ENCODE measurements at places on chromosomes 1 and 21. TPM values are rescaled to one million over a fixed set of nuclear protein-coding genes. Genes with fewer than 3 reads are reported as not detected.
A peak's percentile ranks its signal among the peaks of the same experiment; 100 is the strongest.

DNA sequence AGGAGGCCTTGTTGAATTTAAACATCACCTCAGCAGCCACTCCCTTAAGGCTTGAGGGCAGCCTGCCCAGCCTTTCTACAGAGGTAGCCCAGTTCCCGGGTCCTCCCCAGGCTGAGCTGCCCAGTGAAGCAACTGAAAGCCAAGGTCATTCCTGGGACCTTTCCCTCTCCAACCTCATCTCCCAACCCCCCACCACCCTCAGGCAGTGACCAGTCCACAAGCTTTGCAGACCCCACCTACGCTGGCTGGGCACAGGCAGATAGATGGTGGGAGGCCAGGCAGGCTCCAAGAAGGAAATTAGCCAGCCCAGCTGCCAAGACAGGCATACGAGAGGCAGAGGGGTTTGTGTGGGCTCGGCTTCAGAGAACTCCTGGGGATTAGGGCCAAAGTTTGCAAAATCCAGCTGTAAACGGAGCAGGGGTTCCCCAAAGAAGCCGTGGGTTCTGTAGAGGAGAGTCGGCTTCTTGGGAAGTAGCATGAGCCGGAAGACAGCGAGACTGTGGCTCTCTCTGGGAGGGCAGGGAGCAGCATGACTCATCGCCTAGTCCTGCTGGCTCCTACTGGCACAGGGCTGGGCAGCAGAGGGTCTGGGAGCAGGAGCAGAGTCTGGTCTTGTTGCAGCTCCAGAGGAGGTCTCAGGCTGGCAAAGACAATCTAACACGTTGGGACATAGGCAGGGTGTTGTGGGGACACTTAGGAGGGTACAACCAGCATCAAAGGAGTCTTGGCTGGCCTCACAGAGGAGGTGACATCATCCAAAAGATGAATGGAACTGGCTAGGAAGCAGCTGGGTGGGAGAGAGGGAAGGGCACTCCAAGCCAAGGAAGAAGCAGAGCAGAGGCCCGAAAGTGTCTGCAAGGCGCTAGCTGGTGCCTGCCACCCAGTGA, 2.8 kb upstream of the ZC3H12A start:
- DNase-seq = peak; percentile 93

OR14A16 gene
- not detected for total RNA-seq

GRCh38 chr1:100343897-100344296, 8.4 kb upstream of the CDC14A start:
- no peak for DNase-seq

ZNF672 gene
- 36.2 TPM for total RNA-seq

EFNA3 gene
- 1.7 TPM for total RNA-seq

DNA sequence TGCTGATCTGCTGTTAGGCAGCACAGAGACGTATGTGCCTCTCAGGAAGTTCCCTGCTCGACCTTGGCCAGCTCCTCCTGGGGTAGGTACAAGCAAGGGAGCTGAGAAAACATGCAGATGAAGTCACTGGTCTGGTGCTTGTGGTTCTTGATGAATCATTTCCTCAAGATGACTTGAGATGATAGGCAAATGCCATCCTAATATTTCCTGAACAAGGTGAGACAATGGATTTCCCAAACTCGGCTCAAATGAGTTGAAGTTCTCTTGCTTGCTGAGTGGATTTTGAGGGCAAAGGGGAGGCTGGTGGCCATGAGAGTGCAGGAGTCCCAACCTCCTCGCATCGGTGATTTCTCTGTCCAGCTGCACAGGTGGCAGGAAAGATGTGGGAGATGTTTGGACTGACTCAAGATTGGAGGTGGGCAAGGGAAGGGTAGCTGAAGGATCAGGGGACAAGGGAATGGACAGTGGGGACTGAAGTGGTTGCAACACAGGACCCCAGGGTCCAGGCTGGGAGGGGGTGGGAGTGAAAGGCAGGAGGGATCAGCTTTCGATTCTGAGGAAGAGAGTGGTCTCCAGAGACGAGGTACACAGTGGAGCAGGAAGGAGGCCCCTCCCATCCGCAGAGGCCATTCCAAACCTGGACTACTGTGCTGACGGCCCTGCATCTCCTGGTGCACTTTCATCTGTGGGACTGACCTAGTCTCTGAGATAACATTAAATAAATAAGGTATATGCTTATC, 63.9 kb downstream of the CAPN2 start:
- DNase-seq = peak; percentile 95

DNA sequence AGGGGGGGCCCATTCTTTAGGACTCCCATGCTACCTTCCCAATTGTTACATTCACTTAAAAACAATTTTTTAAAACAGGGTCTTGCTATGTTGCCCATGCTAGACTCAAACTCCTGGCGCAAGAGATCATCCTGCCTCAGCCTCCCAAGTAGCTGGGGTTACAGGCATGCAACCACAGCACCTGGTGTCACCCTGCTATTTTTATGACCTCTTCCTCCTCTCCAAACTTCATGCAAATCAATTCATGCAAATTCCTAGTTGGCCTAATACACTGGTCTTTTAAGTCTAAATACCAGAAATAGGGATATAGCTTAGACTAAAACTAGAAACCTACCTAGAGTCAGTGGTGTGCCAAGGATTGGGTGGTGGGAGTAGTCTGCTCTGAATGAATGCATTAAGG, 30.1 kb downstream of the CDKN2C start:
- DNase-seq = no peak

Measured in MCF 10A (cell line).